ENCODE measurements at places on chromosomes 7 and 10. TPM values are rescaled to one million over a fixed set of nuclear protein-coding genes. Genes with fewer than 3 reads are reported as not detected.

GRCh38 chr7:111772716-111773115 is 210.4 kb upstream of the IMMP2L start:
- no peak for DNase-seq

GRCh38 chr10:104303594-104304355 is 34.5 kb downstream of the ITPRIP start:
- no peak for DNase-seq

DNA sequence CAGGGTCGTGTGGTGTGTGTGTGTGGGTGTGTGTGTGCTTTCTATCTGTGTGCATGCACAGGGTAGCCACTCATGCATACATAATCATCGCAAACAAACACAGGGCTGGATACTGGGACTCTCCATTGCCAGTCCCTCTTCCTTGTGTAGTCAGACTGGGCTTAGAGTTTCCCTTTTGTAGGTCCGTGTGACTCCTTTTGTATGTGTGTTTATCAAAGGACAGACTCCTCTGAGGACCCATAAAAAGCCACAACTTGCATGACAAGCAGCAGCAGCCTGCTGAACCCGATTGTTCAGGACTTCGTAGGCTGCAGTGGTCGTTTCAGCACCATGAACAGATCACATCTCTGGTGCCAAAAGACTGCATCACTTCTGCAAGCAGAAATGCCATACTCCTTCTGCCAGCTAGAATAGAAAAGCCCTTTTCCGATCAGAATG is 895 bp downstream of the VSTM2A start:
- DNase-seq: peak; percentile 31

DNA sequence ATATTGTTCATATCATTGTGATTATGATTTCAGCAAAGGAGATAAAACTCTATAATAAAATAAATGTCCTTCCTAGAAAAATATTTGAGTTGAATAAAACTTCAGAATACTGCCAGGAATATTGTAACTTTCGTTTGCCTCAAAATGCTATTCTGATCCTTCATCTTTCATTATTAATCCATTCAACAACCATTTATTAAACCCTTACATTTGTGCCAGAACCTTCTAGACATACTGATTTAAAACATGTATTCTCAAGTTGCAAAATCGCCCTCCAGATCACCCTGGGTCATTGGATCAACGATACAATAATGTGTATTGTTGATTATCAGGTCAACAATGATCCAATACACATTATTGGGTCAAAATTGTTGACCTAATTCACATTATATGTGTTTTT is 759.8 kb downstream of the CNTNAP2 start:
- no peak for DNase-seq

DNA sequence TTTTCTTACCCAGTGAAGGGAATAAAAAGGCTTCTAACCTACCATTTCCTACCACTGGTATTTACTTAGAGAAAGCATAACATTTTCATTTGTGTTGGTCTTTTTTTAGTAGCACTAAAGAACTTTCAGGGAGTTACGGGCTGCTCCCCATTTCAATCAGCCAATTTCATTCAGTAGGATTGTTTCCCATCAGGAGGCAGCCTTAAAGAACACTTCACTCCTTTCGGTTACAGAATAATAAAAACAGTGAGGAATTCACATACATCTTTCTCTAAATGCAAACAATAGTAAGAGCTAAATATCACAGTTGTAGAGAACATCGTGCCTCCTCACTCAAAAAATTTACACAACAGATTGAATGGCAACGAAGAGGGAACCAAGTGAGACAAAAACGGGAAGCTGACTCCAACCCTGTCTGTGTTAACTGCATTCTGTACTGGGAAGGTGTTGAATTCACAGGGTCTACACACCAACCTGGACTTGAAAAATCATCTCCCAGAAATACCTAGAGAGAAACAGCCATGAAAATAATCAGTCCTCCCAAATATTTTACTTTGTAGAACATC is 55.5 kb upstream of the ABLIM1 start:
- no peak for DNase-seq

DNA sequence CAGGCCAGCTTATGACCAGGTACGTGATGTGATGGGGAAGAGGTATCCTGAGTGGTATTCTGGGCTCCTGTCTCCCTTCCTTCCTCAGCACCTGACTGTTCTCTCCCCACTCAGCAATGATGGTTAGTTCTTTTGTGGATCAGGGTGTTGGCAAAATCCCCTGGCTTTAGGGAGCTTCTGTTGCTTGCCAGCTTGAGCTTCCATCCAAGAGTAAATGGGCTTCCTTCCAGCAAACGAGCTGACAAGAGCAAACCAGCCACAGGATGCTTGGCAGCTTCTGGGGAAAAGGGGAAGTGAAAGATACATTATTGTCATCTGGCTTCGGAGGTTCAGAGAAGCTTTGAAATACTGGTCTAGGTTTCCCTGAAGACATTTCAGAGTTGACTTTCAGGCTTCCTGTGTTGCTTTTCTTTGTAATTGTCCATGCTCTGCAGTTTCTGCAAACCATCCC is 5.2 kb downstream of the DUSP5 start:
- DNase-seq: no peak

- no peak for DNase-seq
Measured at GRCh38 chr7:78476851-78477405, 678.4 kb downstream of the PHTF2 start.

GRCh38 chr10:51654918-51655317 is 44.5 kb downstream of the CSTF2T start:
- DNase-seq: peak; percentile 29

DNA sequence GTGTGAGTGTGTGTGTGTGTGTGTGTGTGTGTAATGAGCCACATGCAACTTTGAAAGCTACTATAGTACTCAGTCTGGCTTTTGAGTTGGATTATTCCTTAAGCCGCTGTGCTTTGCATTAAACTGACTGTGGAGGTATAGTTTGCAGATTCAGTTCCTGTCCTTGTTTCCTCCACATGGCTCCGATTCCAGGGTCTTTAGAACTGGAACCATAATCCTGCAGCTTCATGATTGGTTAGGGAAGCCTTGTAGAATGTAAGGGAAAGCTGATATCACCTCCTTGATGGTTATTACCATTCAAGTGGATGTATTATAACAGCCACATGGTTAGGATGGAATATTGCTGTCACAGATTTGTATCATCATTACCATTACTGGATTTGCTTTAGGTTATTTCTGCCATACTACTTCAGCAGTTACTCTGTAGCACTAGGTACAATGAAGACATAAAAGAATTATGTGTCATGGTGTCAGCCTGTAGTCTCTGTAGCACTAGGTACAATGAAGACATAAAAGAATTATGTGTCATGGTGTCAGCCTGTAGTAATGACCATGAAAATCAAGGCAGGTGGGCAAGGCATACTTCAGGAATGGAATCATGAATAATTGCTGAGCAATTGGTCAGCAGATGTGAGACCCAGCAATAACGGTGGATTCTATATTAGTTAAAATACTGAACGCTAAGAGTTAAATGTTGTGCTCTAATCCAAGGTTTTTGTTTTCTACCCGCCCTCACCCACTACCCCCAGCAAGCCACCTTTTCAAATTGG is 275.1 kb upstream of the FZD1 start:
- no peak for DNase-seq

CPA4 gene
- 0.55 TPM for polyA plus RNA-seq

CPXM2 gene
- polyA plus RNA-seq: 4.6 TPM

Data from left kidney (tissue), 8 donors.